ENCODE measurements at places on chromosomes 16 and 17.
A peak's percentile ranks its signal among the peaks of the same experiment; 100 is the strongest.

DNA sequence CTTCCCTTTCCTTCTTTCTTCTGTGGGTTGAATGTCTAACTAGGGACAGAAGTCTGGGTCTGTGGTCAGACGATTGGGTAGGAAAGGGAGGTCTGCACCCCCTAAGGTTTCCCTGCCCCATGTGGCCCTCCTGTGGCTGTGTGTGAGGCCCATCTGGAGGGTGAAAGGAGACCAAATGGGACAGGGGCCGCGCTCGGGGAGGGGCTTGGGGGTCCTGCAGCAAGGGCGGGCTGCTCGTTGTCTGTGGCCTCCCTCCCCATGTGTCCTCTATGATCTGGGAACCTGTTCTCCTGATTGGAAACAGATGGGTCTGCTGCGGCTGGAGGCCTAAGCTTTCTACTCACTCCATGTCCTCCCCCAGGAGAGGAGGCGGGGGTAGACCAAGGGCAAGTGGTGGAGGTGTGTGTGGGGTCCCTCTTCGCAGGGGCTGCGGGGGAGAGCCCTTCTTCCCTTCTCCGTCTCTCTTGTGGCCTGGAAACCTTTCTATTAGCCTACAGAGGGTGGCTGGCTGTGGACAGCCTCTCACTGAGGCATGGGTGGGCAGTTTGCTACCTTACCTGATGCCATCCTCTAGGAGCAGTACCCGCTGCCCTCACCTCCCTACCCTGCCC is 18.6 kb downstream of the IGFBP4 start:
- no peak for DNase-seq

DNA sequence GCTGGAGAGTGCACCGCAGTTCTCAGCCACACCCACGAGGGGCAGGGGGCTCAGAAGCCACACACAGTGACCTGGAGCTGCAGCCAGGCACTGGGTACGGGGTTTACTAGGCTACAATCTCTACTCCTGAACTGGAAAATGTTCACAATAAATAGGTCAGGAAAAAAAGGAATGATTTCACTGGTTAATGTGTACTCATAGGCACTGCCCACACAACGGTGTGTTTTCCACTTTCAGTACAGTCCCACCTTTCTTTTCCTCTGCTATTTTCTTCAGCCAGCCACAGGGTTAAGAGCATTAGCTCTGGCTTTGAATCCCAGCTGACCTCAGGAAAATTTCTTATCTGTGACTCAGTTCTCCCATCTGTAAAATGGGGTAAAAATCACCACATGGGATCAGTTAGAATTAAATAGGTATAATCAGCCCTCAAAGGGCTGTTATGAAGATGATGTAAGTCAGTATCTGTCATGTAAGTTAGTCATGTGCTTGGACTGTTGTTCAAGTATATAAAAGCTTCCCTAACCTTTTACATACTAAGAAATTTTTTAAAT is 35.7 kb downstream of the ZCCHC14 start:
- DNase-seq, result no peak

DNA sequence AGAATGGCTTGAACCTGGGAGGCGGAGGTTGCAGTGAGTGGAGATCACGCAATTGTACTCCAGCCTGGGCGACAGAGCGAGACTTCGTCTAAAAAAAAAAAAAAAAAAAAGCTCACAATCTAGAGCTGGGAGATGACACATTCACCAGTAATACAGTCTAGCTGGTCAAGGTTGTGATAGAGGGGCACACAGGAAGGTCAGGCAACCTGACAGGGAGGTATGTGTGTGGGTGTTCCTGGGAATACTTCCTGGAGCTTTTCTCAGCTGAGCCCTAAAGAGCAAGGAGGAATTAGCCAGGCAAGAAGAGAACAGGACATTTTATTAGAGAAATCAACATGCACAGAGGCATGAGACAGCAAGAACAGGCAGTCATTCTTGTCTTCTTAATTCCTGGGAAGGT is 216.7 kb downstream of the SHISA9 start:
- no peak for DNase-seq

DNA sequence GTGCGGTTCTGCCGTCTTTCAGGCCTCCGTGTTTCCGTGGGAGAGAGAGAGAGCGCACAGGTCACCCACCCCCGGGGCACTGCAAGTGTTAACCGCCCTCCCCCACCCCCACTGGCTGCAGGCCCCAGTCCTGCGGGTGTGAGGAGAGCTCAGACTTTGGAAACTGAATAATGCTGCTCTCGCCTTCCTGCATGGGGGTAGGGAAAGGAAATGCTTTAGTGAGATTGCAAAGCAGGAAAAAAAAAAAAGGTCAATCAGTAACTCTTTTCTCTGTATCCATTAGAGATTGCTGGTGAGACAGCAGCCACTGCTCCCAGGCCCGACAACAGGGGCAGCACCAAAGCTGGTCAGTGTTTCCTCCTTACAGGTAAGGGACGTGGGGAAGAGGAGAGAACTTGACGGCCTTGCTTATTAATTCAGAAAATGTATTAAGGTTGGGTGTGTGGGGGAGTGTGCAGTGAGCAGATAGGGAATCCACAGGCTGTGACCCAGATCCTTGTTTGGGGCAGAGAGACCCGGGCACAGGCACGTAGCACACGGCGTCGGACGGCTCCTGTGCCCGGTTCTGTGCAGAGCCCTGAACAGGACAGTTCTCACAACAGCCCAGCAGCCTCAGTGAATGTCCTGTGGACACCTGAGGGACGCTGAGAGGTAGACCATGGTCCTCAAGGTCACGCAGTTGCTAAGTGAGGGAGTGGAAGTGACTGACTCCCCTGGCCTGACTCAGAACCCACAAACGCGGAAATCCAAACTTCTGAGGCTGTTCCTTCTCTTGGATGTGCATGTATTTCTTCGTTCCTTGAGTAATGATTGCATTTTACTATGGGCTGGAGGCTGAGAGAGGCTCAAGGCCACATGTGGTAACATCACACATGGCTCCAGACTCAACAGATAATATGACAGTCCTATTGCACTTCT is 156.5 kb downstream of the FOXL1 start:
- DNase-seq, result no peak

GRCh38 chr17:41518789-41519449 is at the start of gene KRT15:
KRT15 (minus strand) TSS chr17:41518890; CDS start chr17:41518827, 63 bp downstream.
- DNase-seq, result no peak

GRCh38 chr17:31487648-31488263 is 96.3 kb downstream of the RAB11FIP4 start:
- DNase-seq, result peak; percentile 81

DNA sequence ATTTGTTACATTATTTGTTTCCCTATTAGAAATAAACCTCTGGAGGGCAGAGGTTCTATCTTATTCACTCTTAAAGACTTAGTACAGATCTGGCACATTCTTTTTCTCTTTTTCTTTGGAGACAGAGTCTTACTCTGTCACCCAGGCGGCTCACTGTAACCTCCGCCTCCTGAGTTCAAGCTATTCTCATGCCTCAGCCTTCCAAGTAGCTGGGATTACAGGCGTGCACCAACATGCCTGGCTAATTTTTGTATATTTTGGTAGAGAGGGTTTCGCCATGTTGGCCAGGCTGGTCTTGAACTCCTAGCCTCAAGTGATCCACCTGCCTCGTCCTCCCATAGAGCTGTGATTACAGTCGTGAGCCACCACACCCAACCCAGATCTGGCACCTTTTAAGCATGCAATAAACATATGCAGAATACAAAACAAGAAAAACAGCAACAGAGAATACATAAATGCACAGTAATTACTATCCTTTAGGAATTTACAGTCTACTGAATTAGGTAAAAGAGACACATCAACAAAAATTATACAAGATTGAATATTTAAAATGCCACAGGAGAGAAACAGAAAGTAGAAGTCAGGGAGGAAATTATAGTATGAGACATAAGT is 52.1 kb downstream of the GPATCH8 start:
- no peak for DNase-seq

Measured in stimulated activated CD4-positive, alpha-beta T cell treated with anti-CD3 and anti-CD28 coated beads, TNF-alpha, amount 100 ng/mL, for 24 hours (primary cell).